OCI-M1 (cell line): ENCODE measurements at places on chromosomes 7 and 10.

DNA sequence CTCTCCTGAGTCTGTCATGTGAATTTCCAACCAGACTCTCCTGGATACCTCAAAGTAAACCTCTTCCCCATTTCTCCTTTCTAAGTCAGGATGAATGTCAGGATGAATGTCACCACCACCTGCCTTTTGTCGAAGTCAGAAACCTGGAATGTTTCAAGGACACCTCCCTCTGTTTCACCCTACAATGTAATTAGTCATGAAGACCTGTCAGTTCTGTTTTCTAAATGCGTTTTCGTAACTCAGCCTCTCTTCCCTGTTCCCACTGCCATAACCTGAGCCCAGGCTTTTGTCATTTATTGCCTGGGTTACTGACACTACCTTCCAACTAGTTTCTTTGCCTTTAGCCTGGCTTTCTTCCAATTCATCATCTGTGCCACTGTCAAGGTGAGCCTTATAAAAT lies 5.5 kb upstream of the STN1 start:
- no peak for DNase-seq

DNA sequence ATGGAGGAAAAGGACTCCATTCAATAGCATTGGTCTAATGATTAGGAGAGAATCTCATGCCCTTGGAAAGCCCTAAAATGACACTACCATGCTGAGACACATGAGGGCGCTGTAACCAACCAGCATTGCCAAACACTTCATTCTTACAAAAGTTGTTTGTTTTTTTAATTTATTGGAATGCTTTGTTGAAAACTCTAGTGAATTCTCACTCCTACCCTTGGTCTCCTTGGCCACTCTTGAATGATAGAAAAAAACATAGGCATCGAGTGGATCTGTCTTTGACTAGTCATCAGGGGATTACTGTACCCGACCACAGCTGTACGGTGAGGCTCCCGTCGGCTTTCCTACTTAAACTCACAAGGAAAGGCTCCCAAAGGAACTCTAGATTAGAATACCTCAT lies 29.3 kb upstream of the ADD3 start:
- peak; percentile 84 for DNase-seq

DNA sequence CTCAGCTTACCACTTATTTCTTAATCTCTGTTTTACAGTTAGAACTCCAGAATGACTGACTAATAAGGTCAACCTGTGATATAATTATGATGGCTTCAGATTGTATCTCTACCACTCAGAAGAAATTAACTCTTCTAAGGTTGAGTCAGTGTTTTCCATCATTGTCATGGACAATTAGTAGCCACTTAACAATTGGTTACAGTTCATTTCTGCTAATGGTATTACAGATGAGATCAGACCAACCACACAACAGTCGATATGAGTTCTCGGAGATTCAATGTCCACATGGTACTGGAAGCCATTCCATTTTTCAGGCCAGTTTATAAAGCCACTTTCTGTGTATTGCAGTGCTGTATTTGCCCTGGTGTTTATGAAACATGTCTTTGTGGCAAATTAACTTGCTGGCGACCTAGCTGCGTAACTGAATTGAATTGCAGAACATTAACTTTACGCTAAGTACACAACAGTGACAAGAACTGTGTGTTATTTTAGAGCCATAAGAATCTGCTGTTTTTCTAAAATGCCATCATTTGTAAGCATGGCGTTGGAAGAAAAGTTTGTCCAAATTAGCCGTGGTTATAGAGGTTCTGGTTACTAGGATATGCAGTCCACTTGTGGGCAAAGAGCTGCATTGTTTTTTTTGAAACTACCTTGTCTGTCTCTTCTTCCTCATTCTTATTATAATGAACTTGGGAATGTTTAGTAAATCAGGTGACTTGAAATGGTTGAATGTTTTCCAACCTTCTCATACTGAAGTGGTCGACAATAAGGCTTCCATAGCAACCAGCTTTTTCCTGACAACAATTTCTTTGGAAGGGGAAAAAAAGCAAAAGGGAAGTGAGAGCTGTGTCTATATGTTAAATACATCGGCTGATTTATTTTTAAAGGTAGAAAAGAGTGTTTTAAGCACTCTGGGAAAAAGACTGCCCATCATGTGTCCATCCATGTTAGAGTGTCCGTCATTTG lies 76.4 kb downstream of the CELF2 start:
- no peak for DNase-seq

DNA sequence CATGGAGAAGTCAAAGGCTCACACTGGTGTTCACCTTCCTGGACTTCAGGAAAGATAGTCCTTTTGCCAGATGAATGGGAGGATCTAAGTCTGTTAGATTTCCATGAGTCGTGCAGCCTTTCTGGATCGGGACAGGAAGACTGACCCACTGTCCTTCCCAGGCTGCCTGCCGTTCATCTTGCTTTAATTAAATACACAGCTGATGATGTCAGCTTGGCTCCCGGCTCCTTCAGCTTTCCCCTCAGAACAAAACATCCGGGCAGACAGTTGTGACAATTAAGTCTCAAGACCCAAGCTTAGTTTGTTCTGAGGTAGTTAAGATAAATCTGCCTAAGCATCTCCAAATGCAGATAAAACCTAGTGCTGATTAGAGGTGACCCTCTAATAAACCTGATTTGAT lies 58.6 kb downstream of the AUTS2 start:
- DNase-seq = no peak

DNA sequence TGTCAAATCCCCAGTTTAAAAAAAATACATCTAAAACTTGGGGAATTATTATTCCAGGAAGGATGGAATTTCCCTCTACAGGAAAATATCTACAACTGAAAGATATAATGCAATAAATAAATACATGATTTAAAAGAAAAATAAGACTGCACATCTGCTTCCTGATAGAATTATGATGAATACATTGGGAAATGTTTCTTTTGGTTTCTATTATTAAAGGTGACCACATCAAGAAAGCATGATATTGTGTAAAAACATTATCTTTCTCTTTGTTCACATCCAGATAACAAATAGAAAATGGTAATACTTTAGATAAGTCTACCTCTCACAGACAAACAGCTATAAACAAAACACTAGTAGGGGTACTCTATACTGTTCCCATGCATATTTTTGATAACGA lies 19.2 kb downstream of the SEMA3D start:
- no peak for DNase-seq

GRCh38 chr10:14659626-14660196 lies 115.0 kb downstream of the FAM107B start:
- DNase-seq = no peak

DNA sequence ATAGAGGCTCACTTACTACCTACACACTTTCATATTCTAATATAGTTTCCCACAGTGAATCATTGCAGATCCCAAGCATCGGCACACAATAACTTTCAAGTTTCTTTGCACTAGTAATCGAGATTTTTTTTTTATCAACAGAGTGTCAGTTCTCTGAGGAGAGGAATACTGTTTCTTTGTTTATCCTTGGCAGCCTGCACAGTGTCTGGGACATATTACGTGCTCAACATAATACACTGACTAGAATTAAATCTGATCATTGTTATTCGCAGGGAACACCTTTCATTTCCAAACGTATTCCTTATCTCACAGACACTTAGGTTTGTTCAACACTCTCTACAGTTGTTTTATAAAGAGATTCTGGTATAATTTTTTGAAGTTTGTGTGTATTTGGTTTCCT lies 95.3 kb downstream of the CACNA2D1 start:
- no peak for DNase-seq

DNA sequence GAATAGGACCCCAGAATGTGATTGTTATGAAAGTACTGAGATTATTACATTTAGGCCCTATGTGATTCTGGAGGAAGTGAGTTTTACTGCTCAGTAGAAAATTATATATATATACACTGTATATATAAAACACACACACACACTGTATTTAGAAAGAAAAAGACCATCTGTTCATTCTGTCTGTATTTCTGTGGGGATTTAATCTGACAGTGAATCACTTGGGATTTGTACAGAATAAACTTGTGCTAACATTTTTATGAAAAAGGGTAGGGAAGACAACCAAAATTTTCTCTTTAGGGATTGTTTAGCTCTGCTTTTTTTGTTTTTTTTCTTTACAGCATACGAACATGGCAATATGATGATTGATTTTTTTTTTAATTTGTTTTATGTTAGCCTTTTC lies 142.7 kb downstream of the EXOC4 start:
- no peak for DNase-seq

GRCh38 chr10:28558923-28559508 lies 26.1 kb downstream of the WAC start:
- peak; percentile 47 for DNase-seq

- DNase-seq = no peak
These were observed 23.6 kb downstream of the DAGLB start for GRCh38 chr7:6423942-6424701.

GRCh38 chr7:32479574-32480200 lies 10.5 kb downstream of the LSM5 start:
- peak; percentile 55 for DNase-seq

DNA sequence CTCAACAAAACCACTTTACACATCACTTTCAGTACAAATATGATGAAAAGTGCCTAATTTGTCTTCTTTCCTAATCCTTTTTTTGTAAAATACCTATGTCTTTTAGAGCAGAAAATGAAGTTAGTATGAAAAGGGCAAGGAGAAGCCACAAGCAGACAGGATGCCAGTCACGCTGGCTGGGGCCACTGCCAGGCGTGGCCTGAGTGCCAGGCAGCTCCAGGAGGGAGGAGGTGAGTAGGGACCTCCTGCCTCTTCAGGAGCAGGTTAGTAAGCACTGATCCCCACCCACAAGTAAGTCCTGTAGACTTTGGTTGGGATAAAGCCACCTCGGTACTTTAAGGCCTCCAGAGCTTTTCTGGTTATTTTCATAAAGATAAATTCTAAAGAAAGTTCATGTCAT lies 432.0 kb downstream of the GRID1 start:
- DNase-seq = no peak

GRCh38 chr10:122295451-122295809 lies 24.3 kb downstream of the BTBD16 start:
- no peak for DNase-seq

DNA sequence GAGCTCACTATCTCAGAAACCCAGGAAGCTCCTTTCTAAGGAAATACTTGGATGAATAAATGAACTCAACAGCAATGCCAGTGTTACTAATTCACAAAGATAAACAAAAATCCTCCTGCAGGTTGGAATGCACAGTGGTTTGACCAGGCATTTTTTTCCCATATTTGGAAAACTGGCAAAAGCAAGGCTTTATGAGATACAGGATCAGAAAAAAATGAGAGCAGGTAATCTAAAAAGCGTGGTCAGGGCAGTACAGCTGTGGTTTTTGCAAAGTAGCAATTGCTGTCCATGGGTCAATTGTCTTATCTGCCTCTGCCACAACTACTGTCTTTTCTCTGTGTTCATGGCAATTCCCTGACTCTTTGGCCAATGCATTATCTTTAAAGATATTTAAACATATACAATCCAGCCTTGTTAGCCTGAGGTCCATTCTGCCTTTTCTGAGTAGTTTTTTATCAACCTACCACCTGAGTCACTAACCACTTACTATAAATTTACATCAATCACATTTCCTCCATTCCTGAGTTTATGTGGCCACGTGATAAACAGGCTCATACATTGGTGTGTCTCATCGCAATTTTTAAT lies 564.5 kb upstream of the IGFBP3 start:
- DNase-seq = peak; percentile 53

DNA sequence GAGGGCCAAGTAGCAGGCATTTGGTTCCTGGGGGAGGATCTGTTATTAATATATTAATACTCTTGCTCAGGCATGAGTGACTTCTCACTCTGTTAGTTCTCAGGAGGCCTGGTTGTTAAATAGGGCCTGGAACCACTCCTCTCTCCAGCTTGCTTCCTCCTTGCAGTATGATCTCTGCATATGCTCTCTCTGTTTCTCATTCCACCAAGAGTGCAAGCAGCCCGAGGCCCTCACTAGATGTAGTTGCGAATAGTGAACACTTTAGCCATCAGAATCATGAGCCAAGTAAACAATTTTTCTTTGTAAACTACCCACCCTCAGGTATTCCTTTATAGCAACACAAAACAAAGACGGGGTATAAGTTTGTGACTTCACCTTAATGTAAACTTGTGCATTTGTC lies 784.3 kb downstream of the DNAJB9 start:
- peak; percentile 1 for DNase-seq

DNA sequence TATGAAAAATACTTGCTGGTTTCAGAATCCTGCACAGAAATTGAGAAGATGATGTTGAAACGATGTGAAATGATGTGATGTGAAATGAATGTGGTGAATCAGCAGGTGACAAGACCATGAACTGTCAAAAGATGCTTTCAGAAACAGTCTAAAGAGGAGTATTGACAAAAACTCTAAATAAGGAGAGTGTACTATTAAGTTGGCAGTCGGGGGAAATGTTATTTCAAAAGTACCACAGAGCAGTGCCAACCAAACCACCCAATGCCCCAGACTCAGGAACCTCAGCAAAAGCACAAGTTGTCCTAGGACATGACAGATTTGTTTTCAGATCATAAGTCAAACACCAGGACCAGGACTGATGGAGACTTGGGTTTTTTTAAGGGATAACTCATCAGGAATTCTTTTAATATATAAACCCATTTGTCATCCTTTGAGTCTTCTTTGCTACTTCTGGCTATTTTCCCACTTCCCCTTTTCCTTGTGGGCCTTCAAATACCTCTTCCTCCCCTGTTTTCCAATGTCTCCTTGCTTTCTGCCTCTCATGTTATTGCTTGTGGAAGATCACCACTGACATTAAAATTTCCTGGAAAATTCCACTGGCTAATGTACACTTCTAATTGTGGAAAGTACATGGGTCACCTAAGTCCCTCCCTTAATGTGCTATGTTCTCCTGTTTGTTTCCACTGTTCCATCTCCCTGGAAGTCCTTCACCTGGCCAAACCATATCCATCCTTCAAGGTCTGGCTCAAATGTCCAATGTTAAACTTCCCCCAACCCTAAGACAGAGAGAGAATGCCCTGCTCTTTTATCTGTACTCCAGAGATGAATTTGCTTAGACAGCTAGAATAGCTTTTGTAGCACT lies 10.2 kb upstream of the PPP1R3C start:
- no peak for DNase-seq

- peak; percentile 79 for DNase-seq
These were observed at the start of gene SFXN2 for GRCh38 chr10:102714621-102715455. Gene SFXN2 (plus strand): TSS chr10:102714636. CDS start chr10:102726637, 12,001 bp downstream.

GRCh38 chr7:7970531-7971307 lies 2.1 kb downstream of the GLCCI1 start:
- peak; percentile 51 for DNase-seq

DNA sequence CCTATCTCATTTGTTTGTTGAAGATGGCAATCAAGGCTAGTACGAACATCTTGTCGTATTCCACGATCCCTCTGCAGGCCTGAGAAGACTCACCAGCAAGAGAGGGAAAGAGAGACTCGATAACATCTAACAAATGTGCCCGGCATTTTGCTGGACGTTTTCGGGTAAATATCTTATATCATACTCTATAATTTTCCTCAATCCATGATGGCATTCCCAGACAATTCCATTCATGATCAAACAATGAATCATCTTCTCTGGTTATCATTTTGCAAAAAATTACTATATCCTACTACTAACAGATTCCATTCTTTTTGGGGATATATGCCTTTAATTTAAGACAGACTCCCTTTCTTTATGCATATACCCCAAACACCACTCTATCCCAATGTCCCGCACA lies 118.1 kb downstream of the TYW1B start:
- no peak for DNase-seq

DNA sequence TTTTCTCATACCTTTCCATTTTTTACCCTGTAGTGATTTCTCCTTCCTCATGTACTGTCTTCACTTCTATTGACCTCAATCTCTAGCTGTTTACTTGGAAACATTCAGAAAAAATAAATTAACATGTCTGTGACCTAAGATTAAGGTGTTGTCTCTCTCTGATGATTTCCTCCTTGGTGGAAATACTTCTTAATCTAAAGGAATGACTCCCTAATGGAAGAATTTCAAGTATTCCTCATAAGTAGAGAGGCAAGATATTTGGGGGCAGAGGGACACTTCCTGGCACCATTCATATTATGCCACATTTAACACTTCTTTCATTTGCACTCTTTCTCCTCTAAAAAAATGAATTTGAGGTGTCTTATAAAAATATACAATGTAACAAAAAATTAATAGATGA lies 202.8 kb downstream of the NEBL start:
- DNase-seq = no peak
